Common myeloid progenitor, CD34-positive (primary cell): ENCODE measurements at places on chromosomes 3 and 15.

GRCh38 chr3:190222916-190223315 is 99.3 kb downstream of the CLDN1 start:
- no peak for DNase-seq

GRCh38 chr15:68387381-68388143 is 44.4 kb downstream of the ITGA11 start:
- no peak for DNase-seq

GRCh38 chr3:169122416-169122815 is 541.1 kb downstream of the MECOM start:
- DNase-seq = no peak

DNA sequence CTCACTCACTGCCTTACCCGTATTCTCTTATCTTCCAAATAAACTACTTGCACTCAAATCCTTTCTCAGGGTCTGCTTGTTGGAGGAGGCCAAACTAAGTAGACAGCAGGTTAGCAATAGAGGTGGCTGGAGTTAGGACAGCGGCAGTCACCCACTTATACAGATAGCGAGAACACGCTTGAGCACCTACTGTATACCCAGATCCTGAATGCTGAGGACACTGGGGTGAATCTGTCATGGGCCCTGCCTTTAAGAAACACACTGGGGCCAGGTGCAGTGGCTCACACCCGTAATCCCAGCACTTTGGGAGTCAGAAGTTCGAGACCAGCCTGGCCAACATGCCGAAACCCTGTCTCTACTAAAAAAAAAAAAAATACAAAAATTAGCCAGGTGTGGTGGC is 38.0 kb upstream of the TSEN2 start:
- DNase-seq = no peak

GRCh38 chr3:50551054-50551659 is 16.4 kb downstream of the C3orf18 start:
- DNase-seq = peak; percentile 26

DNA sequence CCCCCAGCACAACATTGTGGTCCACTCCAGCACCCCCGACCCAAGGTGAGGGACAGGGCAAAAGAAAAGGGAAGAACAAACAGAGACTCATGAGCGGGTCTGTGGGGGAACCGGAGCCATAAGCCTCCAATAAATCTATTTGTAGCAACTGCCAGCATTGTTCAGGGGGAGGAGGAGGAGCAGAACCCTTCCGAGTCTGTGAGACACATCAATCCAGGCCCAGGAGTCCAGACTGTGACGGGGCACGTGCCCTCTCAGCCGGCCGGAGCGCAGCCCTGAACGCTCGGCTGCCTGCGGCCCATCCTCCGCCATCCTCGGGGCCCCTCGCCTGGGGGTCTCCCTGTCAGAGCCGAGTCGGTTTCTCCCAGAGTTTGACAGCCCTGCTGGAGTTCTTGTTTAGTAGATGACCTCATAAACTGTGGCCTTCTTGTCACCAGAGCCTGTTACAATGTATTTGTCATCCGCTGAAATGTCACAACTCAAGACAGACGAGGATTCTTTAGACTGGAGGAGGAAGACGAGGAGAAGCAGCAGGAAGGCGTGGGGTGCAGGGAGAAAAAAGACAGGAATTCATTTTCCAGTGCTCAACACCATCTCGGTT is 47.9 kb downstream of the TLE3 start:
- no peak for DNase-seq

GRCh38 chr3:102085431-102086176 is 236.3 kb downstream of the NFKBIZ start:
- no peak for DNase-seq

GRCh38 chr3:180563406-180563805 is 38.6 kb upstream of the TTC14 start:
- DNase-seq = no peak

GRCh38 chr15:67917636-67918035 is 77.8 kb upstream of the RNU6-1 start:
- DNase-seq = no peak

GRCh38 chr15:95574053-95574452 is 756.4 kb upstream of the NR2F2 start:
- no peak for DNase-seq

GRCh38 chr3:54357301-54357700 is 234.9 kb downstream of the CACNA2D3 start:
- DNase-seq = peak; percentile 65

DNA sequence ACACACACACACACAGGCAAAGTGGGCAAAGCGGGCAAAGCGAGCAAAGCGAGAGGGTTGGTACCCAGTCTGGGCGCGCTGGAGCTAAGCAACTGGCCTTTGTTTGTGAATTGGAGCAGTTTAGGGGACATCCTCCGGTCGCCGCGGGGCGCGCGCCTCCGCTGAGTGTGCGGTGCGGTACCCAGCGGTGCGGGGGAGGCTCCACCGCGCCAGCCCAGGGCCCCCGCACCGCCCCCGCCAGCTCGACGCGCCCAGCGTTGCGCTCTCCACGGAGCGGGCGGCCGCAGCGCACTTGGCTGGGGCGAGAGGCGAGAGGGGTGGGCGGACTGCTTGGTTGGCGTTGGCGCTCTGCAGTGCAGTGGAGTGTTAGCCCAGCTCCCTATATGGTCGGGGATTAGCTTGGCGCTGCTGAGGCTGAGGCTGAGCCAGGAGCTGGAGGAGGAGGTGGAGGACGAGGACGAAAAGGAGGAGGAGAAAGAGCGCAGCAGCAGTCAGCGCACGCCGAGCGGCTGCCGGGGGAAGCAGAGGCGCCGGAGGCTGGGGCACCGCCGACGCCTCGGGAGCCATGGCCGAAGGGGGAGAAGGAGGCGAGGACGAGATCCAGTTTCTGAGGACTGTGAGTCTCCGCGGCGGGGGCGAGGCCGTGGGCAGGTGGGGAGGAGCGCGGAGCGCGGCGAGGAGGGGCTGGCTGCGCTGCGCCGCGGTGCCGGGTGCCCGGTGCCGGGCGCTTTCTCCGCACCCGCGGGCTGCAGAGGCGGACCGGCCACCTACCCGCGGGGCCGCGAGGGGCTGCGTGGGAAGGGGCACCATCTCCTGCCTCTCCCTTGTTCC is at the start of gene RYR3:
Gene RYR3 (plus strand): TSS at position 487 of the 831 bp plus-strand sequence. CDS start 79 bp downstream, at position 566.
- DNase-seq = no peak

DNA sequence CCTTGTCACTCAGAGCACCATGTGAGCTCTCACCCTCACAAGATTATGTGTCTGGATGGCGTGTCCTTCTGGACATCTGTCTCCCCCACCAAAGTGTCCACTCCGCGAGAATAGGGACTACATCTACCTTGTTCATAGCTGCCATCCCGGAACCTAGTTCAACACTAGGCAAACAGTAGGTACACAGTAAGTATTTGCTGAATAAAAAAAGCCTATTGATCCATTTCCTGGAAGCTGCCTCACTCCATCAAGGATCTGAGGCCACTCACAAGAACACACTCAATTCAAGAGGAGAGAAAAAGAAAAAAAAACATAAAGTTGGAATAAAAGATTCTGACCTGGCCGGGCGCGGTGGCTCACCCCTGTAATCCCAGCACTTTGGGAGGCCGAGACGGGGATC is 11.2 kb upstream of the ALAS1 start:
- no peak for DNase-seq

DNA sequence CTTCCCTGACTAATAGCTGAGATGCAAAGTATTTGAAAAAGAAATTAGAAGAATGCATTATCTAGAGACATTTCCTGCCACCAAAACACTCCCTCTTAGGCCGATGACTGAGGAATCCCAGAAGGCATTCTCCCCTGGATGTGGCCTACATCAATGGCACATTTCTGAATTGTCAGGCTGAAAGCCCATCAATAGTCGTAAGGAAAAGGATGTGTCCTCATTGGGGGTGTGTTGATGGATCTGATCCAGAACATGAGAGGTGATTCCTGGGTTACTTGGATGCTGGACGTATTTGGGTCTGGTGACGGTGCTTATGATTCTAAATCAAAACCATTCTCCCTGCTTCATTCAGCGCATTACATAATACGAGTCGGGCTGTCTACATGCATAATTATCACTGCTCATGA is 216.9 kb upstream of the CDIN1 start:
- DNase-seq = no peak

DNA sequence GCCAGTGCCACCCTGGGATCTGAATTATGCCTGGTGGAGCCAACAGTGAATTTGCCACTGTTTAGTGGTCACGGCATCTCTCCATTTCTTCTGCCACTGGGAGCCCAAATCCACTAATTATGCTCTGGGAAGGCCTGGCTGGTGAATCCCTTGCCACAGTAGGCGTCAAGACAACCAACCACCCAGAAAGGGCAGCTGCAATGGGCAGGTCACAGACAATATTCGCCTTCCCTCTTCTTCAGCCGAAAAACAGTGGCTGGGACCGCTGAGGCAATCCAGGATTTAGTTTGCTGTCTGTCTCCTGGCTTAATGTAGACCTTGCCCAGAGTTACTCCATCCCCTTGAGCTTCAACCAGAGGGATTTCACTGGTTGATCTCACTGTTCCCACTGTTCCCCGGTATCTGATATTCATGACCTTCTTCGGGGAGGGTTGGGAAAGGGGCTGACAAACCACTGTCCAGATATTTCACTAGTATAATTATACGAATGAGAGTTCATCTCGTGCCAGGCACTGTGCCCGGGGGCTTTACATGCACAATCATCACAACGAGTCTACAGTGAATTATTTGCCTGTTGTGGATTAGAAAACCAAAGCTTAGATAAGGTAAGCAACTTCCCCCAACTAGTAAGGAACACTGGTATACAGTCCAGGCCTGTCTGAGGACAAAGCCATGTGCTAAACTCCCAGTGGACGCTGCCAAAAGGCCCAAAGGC is 49.9 kb upstream of the RAB6B start:
- DNase-seq = no peak

DNA sequence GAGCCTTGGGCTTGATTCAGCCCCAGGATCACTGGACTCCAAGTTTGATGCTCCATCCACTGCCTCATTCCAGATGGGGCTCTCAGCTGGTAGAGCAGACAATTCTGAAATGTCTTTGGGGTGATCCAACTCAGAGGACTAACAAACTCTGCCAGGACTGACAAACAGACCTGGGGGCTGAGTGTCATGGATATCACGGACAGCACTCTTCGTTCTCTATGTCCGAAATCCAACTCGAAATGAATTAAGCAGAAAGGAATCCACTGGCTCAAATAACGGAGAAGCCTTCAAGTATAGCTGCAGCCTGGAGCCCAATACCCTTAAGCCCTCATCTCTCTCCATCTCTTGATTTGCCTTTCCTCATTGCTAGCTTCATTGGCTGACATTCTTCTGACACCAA is 14.2 kb downstream of the SLC38A3 start:
- no peak for DNase-seq

DNA sequence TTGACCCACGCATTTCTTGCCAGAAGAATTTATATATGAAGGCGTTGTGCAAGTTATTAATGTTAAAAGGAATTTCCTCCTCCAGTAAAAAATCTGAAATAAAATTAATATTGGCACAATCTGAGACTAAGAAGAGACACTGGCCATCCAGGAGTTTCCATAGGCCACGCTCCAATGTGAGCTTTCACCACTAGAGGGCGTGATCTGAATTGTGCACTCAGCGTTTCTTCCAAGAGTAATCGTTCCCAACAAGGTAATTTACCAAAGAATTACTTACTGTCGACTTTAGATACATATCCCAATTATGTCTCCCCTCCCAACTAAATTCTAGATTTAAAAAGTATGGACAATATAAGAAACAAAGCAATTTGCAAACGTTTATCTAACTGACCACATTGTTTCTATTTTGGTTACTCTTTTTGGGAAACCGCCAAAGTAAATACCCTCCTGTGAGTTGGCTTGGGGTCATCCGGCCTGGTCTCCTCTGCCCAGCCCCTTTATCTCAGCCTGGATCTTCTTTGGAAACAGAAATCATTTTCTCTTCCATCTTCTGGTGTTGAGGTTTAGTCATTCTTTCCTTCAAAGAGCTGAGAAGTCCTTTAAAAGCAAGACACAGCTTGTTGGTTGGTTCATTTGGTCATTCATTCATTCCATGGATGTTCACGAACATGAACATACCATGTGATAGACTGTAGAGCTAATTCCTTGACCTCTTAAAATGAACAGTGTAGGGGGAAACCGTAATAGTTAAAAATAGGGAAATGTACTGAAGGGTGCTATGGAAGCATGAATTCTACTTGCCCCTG is 26.2 kb downstream of the POLR2M start:
- DNase-seq = peak; percentile 62

GRCh38 chr15:76185716-76186115 is 125.6 kb downstream of the ETFA start:
- peak; percentile 22 for DNase-seq

DNA sequence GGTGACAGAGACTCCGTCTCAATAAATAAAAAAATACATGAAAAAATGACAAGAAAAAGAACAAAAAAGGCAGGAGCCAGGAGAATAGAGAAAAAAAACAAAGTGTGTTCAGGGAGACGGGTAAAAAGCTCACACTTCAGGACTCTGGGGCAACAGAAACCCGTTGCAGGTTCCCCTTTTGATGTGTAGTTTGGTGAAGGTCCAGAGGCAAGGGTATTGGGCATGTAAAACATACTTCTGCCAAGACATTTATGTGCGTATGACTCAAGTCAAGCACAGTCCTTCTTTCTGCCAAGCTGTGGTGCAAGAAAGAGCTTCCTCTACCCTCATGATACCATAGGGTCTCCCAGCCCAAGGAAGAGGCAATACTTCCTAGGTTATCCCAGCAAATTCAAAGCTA is 33.4 kb upstream of the STRIT1 start:
- peak; percentile 69 for DNase-seq

- no peak for DNase-seq
These were observed 80.3 kb downstream of the TFG start for GRCh38 chr3:100789579-100789978.

GRCh38 chr3:71563827-71564226 is 19.7 kb downstream of the FOXP1 start:
- DNase-seq = no peak

DNA sequence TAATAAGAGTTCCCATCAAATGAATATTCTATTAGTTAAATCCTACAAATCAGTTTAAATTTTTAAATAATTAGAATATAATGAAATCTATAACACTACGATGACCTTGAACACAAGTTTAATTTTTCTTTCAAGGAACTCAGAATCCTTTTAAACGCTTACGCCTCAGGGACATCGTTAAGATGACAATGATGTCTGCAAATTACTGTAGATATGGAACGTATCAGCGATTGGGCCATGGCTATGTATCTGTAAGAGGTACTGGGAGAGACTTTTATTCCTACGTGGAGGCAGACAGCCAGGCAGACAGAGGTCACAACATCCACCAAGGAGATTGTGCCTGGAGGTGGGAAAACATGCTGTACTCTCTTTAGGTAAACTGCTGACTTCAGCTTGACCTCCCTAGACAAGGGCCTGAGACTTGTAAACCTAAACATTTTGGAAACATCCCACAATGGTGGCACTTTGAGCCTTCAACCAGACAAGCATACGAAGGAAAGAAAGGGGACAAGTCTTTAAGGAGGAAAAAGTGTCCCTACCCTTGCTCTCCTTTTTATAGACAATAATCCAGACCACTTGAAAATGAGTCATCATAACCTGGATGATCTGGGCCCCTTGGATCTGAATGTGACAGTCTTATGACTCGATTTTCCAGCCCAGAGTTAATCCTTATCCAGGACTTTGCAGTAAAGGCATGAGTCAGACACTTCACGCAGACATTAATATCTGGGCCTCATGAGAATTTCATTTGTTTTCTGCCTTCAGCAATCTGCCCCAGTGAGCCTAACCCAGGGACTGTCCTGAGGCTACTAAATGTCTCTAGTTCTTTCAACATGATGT is 6.8 kb upstream of the LDHAL6B start:
- DNase-seq = no peak

GRCh38 chr15:63284335-63284734 is 6.9 kb downstream of the APH1B start:
- no peak for DNase-seq

- DNase-seq = no peak
These were observed 329.7 kb upstream of the NECTIN3 start for GRCh38 chr3:110741891-110742290.

- DNase-seq = no peak
These were observed 26.9 kb upstream of the CA12 start for GRCh38 chr15:63408524-63408923.
